ENCODE measurements at places on chromosomes 1 and 21.

DNA sequence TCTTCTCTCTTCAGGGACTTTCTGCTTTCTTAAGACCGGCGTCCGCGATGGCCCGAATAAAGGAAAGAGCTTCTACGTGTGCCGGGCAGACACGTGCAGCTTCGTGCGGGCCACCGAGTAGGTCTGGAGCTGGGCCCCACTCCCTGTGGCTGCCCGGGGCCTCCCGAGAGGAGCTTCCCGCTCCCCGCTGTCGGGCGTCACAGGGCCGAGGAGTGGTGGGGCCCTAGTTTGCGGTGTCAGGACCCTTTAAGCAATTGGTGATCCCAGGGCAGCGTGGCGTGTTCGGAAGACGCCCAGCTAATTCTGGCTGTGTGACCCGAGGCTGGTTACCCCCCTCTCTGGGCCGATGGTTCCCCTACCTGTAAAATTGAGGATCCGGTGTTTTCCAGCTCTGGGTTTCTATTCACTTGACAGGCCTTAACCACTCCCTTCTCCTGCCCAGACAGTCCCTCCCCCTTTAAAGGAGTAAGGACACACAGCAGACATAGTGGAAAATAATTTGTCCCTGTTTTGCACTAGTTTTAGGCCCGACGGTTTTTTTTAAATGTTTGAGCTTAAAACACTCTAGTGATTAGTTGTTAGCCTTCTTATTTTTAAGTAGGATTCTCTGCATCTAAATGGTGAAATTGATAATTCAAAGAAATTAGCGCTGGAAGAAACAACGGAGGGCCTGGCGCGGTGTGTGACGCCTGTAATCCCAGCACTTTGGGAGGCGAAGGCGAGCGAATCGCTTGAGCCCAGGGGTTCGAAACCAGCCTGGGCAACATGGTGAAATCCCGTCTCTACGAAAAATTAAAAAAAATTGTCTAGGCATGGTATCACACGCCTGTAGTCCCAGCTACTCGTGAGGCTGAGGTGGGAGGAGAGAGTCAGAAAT, 553 bp downstream of the TTF2 start:
- no peak for DNase-seq

- DNase-seq, result no peak
These were observed 40.0 kb upstream of the DISP3 start for GRCh38 chr1:11438996-11439395.

- no peak for DNase-seq
These were observed 12.4 kb downstream of the RUNX1 start for GRCh38 chr21:35036465-35037383.

DNA sequence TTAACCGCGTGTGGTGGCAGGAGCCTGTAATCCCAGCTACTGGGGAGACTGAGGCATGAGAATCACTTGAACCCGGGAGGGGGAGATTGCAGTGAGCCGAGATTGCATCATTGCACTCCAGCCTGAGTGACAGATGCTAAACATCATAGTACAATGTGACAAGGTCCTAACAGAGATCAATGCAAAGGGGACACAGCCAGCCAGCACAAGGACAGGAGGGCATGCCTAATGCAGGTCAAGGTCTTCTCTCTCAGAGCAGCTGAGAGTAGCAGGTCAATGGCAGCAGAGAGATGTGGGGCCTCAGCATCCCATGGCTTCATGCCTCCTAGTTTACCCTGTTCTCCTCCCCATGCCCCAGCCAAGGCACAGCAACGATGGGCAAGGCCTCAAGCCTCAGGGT, 3.0 kb upstream of the SMIM11 start:
- DNase-seq, result no peak

- no peak for DNase-seq
These were observed 4.4 kb upstream of the ELOVL1 start for GRCh38 chr1:43372172-43372571.

GRCh38 chr1:24155011-24155782, 12.3 kb upstream of the IL22RA1 start:
- no peak for DNase-seq

GRCh38 chr21:31929548-31929947, 56.7 kb downstream of the HUNK start:
- no peak for DNase-seq

GRCh38 chr1:91589437-91589836, 88.8 kb downstream of the CDC7 start:
- no peak for DNase-seq

DNA sequence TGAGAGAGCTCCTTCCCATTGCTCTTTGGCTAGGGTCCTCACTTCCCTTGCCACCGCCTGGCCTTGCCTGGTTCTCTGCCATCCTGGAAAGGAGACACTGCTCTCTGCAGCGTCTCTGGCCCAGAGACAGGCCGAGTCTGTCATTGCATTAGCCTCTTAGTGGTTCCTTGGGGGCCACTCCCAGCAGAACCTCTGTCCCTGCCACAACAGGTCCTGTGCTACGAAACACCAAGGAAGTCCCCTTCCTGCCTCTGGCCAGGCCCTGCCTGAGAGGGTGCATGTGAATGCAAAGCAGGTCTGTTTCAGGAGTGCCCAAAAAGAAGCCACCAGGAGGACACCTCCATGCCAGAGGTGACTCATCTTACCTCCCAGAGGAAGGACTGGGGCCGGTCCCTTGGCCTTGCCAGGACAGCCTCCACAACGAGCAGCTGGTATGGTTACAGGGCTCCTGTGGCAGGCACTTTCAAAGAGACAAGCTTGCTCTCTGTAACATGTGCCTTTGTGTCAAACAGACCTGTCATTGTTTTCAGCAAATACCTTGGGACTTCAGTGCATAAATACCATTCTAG, 59.6 kb downstream of the VPS26C start:
- DNase-seq, result no peak

- DNase-seq, result no peak
These were observed 389.3 kb downstream of the OMA1 start for GRCh38 chr1:58157256-58157655.

- DNase-seq, result no peak
These were observed 235.2 kb downstream of the SDCCAG8 start for GRCh38 chr1:243490748-243491686.

DNA sequence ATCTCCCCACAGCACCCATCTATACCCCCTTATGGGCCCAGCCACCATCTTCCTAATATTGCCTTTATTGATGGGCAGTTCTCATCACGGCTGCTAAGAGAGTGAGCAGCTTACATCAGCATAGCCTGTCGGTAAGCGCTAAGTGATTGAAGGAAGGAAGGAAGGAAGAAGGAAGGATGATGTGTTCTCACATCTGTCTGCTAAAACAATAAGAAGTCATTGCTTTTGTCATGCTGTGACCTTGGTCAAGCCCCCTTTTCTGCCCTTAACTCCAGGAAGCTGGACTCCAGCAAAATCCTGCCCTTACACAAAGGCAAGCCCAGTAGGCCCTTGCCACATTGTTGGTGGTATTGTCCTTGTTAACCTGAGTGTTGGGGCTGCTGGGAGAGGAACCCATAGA, 165.0 kb downstream of the ETS2 start:
- DNase-seq, result no peak

DNA sequence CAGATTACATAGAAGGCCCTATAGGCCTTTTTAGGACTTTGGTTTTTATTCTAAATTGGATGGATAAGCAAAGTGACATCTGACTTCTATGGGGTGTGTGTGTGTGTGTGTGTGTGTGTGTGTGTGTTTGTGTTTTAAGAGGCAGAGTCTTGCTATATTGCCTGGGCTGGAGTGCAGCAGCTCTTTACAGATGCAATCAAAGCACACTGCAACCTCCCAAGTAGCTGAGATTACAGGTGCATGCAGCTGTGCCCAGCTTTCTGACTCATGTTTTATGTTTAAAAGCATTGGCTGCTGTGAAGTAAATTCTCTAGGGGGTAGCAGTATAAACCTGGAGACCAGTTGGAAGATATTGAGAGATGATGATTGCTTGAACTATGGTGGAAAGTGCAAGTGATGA, 12.4 kb upstream of the EVI5 start:
- no peak for DNase-seq

- no peak for DNase-seq
These were observed 575.5 kb downstream of the MRPL39 start for GRCh38 chr21:25031750-25032149.

- no peak for DNase-seq
These were observed 3.2 kb upstream of the KIAA1614 start for GRCh38 chr1:180909462-180909976.

DNA sequence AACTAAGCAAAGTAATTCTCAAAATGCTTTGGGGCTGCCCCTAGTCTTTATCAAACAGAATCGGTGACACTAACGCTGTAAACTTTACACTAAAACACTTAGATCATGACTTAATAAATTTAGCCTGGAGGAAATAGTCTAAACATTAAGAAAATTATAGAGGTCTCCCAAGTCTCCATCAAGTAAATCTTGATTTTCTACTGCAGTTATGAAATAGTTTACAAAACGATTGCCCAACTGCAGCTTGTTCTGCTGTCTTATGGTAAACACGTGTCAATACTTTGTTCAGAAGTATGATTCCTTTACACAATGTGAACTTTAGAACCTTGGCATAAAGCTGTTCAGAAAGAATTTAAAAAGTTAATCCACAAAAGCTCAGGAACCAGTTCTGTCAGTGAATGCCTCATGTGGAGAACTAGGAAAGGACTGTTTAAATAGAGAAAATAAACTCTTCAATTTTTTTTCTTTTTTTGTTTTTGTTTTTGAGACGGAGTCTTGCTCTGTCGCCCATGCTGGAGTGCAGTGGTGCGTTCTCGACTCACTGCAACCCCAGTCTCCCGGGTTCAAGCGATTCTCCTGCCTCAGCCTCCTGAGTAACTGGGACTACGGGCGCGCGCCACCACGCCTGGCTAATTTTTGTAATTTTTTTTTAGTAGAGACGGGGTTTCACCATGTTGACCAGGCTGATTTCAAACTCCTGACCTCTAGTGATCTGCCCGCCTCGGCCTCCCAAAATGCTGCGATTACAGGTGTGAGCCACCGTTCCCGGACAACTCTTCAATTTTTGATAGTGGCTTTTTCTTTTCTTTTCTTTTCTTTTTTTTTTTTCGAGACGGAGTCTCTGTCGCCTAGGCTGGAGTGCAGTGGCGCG, 1.6 kb downstream of the DDI2 start:
- no peak for DNase-seq

GRCh38 chr1:56686169-56686568, 41.1 kb downstream of the PRKAA2 start:
- no peak for DNase-seq

- DNase-seq, result peak; percentile 28
These were observed 3.0 kb downstream of the EFNA3 start for GRCh38 chr1:155081472-155082300.

DNA sequence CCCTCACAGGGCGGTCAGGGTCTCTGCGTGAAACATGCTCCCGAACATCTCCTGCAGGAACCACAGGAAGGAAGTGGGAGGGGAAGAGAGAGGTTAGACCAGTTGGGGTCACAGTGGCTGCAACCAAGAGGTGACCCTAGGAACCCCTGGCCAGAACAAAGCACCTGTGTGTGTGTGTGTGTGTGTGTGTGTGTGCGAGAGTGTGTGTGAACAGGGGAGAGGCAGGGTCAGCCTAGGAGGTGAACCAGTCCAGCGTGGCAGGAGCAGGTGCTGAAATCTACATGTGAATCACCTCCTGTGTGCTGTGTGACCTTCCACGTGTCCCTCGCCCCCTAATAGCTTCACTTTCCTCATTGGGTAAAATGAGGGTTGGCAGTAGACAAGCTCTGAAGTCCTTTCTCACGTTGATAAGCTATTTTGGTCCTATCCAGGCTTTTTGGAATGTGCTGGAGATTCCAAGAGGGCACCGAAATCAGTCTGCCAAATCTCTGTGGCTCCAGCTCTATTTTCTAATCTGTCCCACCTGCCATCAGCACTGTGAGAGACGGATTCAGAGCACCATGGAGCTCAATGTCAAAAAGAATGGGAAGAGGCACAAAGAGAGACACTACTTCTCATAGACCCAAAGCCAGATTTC, 27.8 kb downstream of the SLC26A9 start:
- no peak for DNase-seq

DNA sequence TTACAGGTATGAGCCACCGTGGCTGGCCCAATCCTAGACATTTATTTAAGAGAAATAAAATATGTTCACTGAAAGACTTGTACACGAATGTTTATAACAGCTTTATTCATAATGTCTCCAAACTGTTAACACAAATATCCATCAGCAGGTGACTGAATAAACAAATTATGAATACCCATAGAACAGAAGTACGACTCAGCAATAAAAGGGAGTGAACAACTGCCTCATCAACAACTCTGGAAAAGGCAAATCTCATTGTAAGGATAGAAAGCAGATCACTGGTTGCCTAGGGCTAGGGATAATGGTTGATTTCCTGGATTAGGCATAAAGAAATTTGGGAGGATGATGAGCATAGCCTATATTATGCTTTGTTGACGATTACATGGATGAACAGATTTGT, 41.7 kb downstream of the GABPA start:
- DNase-seq, result no peak

All from occipital lobe (tissue), 3 donors.